ENCODE measurements at places on chromosomes 3 and 15. TPM values are rescaled to one million over a fixed set of nuclear protein-coding genes. Genes with fewer than 3 reads are reported as not detected.

Gene CORO2B
- total RNA-seq, result 0.35 TPM

Gene TM4SF18
- not detected for total RNA-seq

GRCh38 chr15:32763295-32763694 is 45.5 kb downstream of the GREM1 start:
- H3K4me3 ChIP-seq, result no peak overlapping the region
- peaks cover 22% of the 10 kb centered on the region for H3K4me1 ChIP-seq
- no peak for DNase-seq
- no peaks in the 10 kb centered on the region for H3K27me3 ChIP-seq
- no peak overlapping the region for H3K27ac ChIP-seq

DNA sequence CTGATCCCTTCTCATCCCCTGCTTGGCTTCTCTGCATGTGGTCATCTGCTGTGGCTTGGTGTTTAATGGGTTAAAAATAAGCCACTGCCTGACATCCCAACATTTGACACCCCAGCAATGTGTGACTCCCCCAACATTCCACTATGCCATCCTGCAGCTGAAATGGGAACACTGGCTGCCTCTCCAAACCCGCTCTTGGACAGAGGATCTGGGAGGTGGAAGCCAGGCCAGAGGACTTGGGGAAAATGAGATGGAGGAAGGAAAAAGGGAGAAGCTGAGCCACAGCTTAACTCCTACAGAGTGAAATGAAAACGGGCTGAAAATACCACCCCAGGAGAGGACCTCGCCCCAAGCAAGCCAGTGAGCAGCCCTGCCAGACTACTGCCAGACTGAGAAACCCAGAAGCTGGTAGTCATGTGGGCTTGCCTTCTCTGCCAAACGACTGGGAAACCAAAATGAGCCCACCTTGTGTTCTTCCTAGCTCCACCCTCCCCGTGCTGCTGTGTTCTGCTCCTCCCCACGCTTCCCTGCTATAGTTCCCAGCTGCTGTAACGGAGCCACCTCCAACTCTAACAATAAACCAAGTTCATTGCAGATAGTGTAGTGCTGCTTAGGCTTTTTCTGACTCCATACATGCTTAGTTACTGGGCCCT is 13.7 kb downstream of the MAP1A start:
- 0 out of 3 replicates have a peak, but pooled peaks cover 3% of the 10 kb centered on the region for H3K36me3 ChIP-seq
- H3K4me3 ChIP-seq, result no peak overlapping the region
- peaks cover 1% of the 10 kb centered on the region for H3K27me3 ChIP-seq
- no peak overlapping the region for H3K27ac ChIP-seq
- DNase-seq, result no peak

GRCh38 chr15:98899272-98900021 is 108.1 kb downstream of the PGPEP1L start:
- H3K27ac ChIP-seq, result no peak overlapping the region
- H3K4me3 ChIP-seq, result no peak overlapping the region
- no peaks in the 10 kb centered on the region for H3K27me3 ChIP-seq
- DNase-seq, result no peak
- peaks cover 29% of the 10 kb centered on the region for H3K4me1 ChIP-seq

DNA sequence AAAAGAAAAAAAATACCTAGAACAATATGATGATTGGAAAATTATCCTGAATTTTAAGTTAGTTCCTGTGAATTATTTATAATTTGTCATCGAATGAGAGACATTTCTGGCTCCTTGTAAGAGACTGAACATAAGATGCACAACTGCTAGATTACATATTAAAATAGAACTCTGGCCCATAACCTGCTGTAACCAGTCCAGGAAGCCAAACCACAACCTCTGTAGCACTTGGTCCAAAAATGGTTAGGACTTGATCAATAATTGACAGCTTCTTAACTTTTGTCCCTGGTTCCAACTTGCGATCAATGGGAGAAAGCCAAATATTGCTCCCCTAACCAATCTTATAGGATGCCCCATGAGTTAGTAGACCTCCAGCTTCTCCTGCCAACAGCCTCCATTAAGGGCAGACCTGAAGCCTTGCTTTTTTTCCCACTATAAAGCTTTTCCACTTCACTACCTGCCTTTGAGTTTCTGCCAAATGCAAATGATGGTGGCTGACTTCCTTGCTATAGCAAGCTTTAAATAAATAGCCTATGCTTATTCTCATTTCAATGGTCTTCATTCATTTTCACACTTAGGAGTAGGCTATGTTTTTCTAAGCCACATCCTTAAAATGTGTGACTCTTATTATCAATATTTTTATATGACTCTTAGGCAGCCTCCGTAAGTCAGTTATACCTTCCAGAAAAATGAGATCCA is 224.0 kb upstream of the ARHGEF26 start:
- no peak overlapping the region for H3K27ac ChIP-seq
- no peaks in the 10 kb centered on the region for H3K4me1 ChIP-seq
- H3K27me3 ChIP-seq, result no peaks in the 10 kb centered on the region
- DNase-seq, result no peak
- no peak overlapping the region for H3K4me3 ChIP-seq

Data from HepG2 (cell line).